ENCODE measurements at places on chromosomes 12 and 14.

GRCh38 chr12:53652366-53652765 lies 23.5 kb downstream of the ATP5MC2 start:
- no peak for DNase-seq

GRCh38 chr14:30854492-30854891 lies 19.9 kb upstream of the COCH start:
- no peak for DNase-seq

DNA sequence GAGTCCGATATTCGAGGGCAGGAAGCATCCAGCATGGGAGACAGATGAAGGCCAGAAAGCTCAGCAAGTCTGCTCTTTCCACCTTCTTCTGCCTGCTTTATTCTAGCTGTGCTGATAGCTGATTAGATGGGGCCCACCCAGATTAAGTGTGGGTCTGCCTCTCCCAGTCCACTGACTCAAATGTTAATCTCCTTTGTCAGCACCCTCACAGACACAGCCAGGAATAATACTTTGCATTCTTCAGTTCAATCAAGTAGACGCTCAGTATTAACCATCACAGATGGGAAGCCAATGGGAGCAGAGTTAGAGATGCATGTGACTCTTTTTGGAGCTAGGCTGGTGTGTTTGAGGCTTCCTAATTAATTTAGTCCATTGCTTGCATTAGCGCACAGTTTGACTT lies 17.0 kb downstream of the C12orf75 start:
- DNase-seq = no peak

DNA sequence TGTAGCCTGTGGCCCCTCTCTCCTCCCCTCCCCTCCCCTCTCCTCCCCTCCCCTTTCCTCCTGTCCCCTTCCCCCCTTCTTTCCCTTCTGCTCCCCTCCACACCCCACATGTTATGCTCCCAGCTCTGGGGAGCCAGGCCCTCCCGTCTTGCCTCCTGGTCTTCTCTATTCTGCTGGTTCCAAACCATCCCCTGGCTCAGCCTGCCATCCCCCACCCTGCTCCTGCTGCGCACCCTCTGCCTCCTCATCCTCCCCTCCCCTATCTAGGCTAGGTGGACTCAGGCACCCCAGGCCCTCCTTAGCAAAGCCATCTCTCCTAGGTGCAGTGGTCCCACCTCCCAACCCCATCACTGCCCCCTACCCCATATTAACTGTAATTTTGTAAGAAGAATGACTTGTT lies 99.5 kb downstream of the CALM1 start:
- no peak for DNase-seq

DNA sequence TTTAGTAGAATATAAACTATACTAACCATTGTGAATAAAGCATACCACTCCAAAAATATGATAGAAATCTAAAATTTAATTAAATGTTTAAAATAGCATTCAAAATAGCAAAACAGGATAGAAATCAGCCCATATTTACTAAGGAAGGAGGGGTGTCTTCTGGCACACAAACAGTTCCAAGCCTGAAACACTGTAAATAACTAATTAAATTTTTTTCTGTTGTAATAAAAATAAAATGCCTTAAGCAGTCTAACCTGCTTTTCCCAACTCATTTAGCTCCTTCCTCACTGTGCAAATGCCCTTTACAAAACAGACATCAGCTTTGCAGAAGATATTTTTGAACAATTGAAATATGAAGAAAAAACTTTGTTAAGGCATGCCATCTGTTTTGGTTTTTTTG lies 707.1 kb upstream of the USP15 start:
- no peak for DNase-seq

DNA sequence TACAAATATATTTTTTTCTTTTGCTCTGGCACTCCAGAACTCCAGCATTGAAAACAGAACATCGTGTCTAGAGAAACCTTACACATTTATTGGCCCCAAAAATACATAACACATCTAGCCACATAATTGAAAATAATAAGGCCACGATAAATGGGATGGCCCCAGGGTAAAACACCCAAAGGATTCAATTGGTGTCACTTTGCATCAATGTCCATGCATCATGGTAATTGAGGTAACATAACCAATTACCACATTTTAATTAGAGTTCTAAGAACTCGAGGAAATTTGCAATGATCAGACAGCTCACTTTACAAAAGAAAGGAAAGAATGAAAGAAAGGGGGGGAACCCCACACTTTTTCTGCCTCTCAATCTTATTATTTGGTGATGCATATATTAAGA lies 151.8 kb upstream of the NPAS3 start:
- DNase-seq = no peak

DNA sequence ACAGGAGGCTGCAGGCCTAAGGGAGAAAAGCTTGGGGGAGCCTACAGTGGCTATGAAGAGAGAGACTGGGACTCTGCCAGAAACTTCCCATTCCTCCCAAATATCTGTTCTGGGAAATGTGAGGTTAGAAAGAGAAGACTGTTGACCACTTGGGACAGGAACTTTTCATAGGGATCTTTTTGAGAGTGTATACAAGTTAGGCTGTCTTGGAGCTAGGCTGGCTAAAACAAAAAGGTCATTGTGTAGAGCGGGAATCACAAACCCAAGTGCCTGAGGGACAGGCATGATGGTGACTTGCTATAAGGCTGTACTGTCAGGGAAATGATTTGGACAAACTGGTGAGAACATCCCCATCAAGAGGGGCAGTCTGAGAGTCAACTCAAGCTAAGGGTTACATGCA lies 175.1 kb downstream of the GRIP1 start:
- DNase-seq = no peak

- no peak for DNase-seq
Measured at GRCh38 chr12:1457901-1458300, 136.5 kb downstream of the FBXL14 start.

- no peak for DNase-seq
Measured at GRCh38 chr12:59121451-59121850, 201.1 kb upstream of the LRIG3 start.

DNA sequence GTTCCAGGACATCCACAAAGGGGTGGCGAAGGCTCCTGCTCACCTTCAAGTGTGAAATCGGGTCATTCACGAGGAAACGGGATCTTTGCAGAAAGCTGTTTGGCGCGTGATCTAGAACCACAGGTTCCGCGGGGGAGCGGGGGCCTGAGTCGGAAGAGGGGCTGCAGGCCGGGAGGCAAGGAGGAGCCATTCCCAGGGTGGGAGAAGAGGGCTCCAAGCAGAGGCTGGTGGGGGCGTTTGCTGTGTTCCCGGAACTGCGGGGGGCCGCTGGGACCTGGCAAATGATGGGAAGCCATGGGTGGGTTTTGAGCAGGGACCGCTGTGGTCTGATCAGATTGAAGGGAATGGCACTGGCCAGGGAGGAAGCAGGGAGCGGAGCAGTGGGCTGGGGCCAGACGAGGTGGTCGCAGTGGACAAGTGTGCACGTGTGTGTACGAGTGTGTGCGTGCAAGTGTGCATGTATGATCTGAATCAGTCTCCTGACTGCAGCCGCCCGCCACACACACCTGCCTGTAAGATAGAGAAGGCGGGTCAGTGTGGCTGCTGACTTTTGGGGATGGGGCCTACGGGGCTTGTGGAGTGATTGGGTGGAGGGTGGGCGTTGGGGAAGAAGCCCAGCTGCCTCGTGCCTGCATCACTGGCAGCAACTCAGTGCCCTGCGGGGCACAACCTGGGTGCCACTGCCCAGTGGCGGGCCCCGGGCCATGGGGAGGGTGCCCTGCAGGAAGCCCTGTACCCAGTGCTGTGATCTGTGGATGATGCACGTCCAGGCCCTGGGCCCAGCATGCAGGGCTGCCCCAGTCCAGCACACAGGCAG lies 141.9 kb downstream of the KIF26A start:
- DNase-seq = no peak

- DNase-seq = no peak
Measured at GRCh38 chr12:11182529-11182928, 4.2 kb downstream of the TAS2R42 start.

GRCh38 chr14:30706704-30707103 lies 84.6 kb downstream of the SCFD1 start:
- no peak for DNase-seq

GRCh38 chr12:118375348-118375747 lies 1.0 kb upstream of the SUDS3 start:
- no peak for DNase-seq

- DNase-seq = no peak
Measured at GRCh38 chr14:58739674-58740073, 101.9 kb downstream of the DACT1 start.

GRCh38 chr12:18551106-18551505 lies 186.7 kb downstream of the PLCZ1 start:
- no peak for DNase-seq

DNA sequence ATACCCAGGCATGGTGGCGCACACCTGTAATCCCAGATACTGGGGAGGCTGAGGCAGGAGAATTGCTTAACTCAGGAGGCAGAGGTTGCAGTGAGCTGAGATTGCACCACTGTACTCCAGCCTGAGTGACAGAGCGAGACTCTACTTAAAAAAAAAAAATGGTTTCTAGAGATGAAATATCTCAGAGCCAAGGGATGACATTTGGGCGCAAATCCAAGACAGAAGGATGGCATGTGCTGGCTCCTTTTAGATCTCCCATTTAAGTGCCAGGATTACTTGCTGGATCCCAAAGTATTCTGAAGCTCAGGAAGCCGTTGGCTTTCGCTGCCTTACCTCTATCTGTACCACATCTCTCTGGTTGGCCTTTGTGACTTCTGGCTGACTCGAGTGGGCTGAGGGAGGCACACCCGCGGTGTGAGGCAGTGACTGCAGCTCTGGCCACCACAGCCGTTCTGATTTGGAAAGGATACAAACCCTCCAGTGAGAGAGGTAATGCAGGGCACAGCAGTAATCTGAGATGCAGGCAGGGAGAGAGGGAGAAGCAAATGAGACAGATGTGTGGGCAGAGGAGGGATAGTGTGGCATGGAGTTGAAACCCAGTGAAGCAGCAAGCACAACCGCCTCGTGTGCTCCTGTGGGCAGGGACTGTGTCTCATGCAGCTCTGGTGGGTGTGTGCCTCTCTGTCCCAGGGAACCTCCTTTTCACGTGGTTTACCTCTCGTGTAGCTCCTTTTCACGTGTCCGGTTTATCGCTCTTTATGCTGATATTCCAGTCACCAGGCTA lies 4.9 kb downstream of the B4GALNT3 start:
- DNase-seq = no peak

GRCh38 chr12:1307796-1308195 lies 286.6 kb downstream of the FBXL14 start:
- DNase-seq = no peak

DNA sequence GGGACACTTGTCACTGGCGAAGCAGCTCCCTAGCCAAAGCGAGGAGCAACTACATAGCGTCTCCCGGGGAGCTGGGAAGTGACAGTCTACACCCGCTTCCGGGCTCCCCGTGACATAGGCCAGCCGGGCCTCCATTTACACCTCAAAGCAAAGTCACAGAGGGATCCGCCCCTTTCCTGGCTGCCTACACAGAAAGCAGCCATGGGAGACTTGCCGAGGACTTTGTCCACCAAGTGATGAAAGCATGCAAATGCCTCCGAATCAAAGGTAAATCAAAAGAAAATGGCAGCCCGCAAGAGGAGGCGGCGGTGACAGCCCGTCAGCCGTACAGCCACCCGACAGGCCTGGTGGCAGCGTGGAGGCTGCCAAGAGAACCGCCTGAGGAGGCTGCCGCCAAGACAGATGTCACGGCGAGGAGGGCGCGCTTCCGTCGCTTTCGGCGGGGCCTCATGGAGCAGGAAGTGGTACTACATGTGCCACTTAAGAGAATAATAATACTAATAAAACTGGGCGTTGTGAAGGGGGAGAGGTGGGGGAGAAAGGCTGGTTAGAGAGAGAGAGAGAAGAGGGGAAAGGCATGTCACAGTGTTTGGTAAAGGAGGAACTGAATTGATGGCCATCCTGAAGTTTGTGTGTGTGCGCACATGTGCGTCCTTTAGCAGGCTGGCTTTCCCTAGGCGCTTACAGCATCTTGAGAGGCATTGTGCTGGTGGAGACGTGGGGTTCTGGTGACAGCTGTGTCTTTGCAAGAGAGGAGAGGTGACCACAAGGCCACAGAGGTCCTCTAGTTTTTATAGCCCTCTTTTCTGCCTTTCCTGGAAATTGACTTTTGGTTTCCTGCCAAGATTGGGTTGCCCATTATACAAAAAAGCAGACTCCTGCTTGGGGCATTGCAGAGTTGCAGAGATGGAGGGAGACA lies 661.7 kb downstream of the VRK1 start:
- peak; percentile 69 for DNase-seq

DNA sequence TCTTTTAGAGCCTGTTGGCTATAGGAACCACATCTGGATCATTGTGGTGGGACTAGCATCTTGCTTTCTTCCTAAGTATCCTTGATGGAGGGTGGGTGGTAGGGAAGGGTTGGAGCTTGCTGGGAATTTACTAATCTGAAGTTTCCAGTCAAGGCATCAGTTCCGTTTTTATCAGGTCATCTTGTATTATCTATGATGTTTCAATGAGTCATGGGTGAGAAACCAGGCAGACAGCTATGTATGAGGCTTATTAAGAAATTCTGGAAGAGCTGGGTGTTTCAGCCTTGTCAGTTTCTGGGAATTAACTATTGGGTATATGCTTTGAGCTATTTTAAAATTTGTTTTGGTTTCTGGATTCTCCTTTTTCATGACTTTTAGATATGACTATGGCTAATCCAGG lies 11.3 kb downstream of the TSFM start:
- no peak for DNase-seq

DNA sequence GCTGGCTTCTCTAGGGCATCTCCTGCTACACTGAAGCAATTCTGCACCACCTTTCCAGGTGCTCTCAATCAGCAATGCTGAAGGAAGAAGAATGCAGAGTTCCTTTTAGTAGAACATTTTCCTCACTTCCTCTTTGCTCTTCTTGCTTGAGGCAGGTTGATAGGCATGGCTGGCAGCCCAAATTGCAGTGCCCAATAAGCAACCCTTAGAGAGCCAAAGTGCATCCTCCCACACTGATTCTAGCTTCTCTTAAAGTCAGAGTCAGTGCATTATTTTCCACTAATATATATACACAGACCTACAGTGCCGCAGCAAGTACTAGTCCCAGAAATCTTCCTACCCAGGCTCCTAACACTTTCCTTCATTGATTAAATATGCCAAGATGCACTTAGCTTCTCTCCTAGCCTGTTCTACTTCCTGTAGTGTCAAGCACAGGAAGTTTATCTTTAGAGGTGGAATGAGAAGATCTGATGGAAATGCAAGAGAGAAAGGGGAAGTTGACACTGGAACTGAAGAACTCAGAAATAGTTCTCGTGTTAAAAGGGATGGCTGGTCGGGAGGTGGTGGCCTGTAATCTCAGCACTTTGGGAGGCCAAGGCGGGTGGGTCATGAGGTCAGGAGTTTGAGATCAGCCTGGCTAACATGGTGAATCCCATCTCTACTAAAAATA lies 132.7 kb downstream of the SSPN start:
- DNase-seq = no peak

DNA sequence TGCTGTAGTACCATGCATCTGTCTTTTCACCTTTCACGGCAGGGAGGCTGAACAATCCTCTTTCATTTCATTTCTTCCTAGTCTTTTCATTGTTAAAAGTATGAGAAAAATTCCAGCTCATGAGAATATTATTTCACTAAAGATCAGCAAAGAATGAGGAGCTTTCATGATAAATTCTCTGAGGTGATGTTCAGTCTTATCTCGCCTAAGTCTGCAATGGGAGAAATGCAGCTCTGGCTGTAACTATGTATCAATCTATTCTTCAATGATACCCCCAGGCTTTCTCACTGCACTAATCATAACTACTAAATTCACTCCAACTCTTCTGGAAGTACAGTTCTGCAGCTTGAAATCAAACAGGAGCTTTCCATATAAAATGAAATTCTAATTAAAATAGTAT lies 15.7 kb downstream of the FOXG1 start:
- DNase-seq = no peak

- DNase-seq = no peak
Measured at GRCh38 chr12:79747274-79747673, 56.5 kb upstream of the PAWR start.

Data from activated CD4-positive, alpha-beta T cell treated with anti-CD3 and anti-CD28 coated beads for 1 hour (primary cell).